ENCODE measurements at places on chromosomes 7 and 10.
A peak's percentile ranks its signal among the peaks of the same experiment; 100 is the strongest.

GRCh38 chr10:33286157-33286934 is 48.1 kb downstream of the NRP1 start:
- DNase-seq: no peak

GRCh38 chr10:22420787-22421517 is 75.7 kb downstream of the SPAG6 start:
- DNase-seq: no peak

- DNase-seq: no peak
Observed at GRCh38 chr10:78703593-78703992, 365.2 kb upstream of the ZMIZ1 start.

GRCh38 chr10:11245510-11245909 is 227.8 kb downstream of the CELF2 start:
- DNase-seq: no peak

GRCh38 chr7:79051915-79052314 is 401.6 kb downstream of the MAGI2 start:
- DNase-seq: no peak

DNA sequence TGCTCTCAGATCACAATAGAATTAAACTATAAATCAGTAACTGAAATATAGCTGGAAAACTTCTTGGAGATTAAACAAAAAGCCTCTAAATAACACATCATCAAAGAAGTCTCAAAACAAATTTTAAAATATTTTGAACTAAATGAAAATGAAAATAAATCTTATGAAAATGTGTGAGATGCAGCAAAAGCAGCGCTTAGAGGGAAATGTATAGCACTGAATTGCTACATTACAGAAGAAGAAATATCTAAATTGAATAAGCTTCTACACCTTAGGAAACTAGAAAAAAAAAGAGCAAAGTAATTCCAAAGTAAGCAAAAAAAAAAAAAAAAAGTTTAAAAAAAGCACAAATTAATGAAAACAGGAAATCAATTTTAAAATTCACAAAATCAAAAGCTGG is 35.2 kb downstream of the LMBR1 start:
- no peak for DNase-seq

- DNase-seq: no peak
Observed at GRCh38 chr10:113894581-113894980, 40.1 kb downstream of the NHLRC2 start.

- DNase-seq: no peak
Observed at GRCh38 chr10:86443936-86444335, 77.3 kb upstream of the GRID1 start.

GRCh38 chr7:979886-980571 is 3.0 kb upstream of the CYP2W1 start:
- DNase-seq: no peak

GRCh38 chr7:139897422-139898090 is 68.5 kb downstream of the TBXAS1 start:
- DNase-seq: no peak

DNA sequence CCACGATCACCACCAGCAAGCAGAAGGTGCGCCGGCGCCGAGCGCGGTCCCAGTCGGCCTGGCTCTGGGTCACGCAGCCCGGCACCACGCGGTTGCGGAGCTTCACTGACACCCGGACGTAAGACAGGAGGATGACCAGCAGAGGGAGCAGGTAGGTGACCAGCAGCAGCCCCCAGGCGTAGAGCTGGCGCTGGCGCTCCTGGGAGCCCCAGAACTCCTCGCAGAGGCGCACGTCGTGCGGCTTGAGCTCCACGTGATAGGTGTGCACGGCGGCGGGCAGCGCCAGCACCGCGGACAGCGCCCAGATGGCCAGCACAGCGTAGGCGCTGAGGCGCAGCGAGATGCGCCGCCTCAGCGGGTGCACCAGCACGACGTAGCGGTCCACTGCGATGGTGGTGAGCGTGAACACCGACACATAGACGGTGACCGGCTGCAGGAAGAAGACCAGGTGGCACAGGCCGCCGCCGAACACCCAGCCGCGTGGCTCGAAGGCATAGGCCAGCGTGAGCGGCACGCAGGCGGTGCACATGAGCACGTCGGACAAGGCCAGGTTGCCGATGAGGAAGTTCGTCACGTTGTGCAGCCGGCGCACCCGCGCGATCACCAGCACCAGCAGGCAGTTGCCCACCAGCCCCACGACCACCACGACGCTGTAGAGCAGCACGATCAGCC is 920 bp downstream of the PRLHR start:
- DNase-seq: peak; percentile 80

- no peak for DNase-seq
Observed at GRCh38 chr10:19713800-19714525, 102.3 kb upstream of the PLXDC2 start.

GRCh38 chr10:23141995-23142394 is 46.6 kb downstream of the MSRB2 start:
- DNase-seq: no peak

DNA sequence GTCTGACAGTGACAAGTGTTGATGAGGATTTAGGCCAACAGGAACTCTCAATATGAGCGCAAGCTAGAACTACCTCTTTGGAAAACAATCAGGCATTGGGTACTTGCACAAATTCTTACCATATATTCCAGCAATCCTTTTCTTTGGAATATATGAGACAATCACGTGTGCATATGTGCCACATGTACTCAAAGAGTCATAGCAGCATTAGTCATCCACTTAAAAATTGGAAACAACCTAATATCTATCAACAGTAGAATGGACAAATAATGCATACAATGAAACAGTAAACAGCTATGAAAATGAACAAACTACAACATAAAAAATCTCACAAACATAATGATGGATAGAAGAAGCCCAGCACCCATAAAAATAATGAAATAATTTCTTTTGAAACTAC is 179.7 kb downstream of the GLI3 start:
- DNase-seq: no peak

DNA sequence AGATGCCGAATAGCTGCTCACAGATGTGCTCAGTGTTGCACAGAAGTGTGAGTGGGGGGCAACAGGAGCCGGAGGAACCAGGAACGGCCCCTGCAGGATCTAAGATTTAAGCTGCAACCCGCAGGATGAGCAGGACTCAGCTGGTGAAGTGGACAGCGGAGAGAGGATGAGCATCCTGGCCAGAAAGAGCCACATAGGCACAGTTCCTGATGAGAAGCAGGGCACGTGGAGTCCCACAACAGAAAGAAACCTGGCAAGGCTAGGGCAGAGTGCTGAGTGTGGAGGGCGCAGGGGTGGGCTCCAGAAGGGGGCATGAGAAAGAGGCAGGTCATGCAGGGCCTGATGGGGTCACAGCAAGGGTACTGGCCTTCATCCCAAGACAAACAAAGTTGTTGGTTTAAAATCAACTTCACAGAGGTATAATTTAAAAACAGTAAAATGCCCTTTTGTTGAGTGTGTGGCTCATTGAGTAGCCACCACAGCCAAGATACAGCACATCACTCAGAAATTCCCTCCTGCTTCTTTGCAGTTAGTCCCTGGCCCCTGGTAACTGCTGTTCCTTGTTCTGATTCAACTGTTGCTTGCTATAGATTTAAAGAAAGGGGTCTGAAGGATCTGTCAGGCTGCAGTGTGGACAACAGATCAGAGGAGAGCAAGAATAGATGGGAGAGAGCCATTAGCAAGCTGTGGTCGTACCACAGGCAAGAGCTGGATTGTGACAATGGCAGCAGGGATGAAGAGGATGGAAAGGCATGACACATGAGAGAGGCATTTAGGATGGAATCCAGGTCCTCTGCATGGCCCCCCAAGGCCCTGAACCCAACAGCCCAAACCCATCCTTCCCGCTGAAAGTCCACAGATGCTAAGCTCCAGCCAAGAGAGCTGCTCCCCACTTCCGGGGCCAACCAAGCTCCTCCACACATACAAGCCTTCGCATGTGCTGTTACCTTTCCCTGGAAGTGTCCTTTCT is 53.1 kb upstream of the OSBPL3 start:
- DNase-seq: no peak

DNA sequence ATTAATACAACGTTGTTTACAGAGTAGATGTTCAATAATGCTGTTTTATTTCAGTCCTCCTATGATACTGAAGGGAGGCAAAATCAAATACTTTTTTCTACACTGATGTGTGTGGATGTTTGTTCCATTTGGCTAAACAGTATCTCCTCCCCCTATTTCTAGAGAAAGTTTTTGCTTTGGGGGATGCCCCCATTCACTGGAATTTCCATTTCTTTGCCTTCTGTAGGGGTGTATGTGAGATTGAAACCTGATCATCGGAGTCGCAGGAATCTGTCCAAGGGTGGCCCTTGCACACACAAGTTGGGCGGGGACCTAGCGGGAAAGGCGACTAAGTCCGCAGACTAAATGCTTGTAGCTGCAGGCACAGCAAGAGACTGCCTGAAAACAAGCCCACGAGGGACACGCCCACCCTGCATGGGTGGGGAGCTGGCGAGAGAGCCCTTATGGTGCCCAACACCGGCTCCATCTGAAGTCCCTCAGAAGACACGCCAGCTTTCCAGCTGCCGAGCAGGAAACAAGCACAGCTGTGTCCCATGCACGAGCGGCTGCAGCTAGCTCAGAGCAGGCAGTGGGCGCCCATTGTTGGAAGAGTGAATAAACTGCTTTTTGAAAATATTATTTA is 58.0 kb downstream of the ESYT2 start:
- DNase-seq: no peak

DNA sequence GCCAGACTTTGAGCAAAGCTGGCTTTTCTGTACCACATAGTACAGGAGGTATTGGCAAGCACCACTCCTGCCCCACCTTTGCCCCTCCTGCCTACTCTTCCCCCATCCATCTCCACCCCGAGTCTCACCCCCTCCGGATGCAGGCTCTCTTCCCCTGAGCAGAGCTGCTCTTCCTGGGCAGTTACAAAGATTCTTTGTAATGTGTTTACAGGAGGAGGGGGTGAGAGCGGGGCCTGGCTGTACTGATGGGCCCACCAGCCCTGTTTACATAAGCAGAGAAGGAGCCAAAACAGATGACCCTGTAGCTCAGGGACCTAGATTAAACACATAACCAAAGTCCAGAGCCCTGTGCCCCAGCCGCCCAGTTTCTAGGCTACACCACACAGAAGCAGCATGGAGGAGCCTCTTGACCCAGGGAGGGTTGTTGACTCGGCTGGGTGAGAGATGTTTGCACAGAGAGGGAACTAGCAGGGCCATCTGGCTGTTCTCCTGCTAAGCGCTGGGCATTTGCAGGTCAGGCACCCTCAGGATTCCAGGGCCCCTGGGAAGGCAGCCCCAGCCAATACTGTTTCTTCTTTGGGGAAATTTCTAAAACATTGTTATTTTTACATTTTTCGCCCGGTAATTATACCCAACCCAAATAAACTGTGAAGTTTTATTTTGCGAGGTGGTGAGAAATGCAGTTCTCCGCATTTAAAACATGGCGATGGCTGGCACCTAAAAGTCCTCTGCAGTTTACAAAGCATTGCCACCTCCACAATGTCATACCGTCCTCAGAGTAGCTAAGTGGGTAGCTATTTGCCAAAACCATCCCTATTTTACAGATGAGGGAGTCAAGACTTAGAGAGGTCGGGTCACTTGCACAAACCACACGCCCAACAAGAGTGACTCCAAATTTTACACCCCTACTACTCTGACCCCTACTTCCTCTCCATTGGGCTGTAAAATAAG is 11.4 kb upstream of the ZKSCAN1 start:
- no peak for DNase-seq

DNA sequence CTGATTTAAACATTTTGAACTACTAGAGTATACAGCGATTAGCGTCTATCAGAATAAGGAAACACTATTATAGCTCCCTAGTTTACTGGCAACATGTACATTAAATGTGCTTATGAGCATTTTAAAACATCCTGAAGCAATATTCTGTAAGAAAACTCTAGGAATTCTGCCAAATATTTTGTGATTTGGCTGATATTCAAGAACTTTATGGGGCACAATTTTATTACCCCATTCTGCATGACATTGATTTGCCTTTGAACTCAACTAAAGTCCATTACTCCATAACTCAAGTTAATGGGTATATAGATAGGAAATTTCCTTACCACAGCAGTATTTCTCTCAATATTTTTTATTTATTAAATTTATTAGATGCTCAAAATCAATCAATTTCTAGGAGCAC is 369.9 kb upstream of the KCND2 start:
- no peak for DNase-seq

GRCh38 chr7:142188846-142189245 is 69.0 kb downstream of the PRSS58 start:
- no peak for DNase-seq

GRCh38 chr10:120805014-120805812 is 45.9 kb upstream of the WDR11 start:
- DNase-seq: no peak

GRCh38 chr7:29234438-29234837 is 39.9 kb downstream of the CHN2 start:
- DNase-seq: no peak

DNA sequence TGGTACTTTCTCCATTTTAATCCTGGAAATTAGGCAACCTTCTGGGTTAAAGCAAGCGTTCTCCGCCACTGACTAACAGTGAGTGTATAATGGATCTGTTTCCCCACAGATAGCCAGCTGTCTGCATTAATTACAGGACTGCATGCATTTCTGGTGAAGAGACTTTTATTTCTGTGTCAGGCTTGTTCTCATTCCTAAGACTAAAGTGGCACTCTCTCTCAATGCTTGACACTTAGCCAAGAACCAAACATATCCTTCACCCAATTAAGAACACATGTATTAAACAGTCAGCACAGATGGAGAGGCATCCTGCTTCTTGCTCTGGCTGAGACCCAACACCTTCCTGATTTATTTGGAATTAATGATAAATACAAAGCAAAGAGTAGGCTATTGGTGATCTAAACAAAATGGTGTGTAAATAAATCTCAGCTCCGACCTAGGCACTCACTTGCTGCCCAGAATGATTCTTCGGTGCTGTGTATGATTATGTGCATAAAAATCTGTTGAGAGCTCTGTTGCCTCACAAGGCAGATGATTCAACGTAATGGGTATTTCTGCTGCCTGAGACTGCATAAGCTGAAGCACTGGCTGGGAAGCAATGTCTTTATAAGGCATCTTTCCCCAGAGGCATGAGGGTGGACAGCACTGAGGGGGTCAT is 16.8 kb downstream of the CALU start:
- no peak for DNase-seq

DNA sequence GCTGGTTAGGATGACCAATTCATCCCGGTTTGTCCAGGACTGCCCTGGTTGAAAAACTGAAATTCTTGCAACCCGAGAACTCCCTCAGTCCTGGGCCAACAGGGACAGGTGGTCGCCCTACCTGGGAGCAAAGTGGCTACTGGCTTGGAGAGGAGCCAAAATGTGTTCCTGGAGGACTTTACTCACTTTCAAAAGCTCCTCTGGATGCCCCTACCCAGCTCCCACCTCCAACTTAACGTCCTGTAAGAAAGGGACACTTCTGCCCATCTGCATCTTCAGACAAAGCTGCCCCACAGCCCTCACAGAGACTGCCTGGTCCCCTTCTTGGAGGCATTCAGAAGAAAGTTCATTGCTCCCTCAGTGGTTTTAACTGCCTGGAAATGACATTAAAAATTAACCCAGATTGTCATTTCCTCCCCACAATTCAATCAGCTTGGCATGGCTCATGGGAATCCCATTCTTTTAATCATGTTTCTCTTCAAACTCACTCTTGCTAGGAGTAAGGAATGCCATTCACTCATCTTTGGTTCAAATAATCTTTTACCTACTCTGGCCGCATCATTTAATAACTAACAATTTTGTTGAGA is 24.0 kb upstream of the HSPA12A start:
- no peak for DNase-seq
